Stomach (tissue), 19 donors: ENCODE measurements at places on chromosomes 6 and 20. TPM values are rescaled to one million over a fixed set of nuclear protein-coding genes. Genes with fewer than 3 reads are reported as not detected.
A peak's percentile ranks its signal among the peaks of the same experiment; 100 is the strongest.

DNA sequence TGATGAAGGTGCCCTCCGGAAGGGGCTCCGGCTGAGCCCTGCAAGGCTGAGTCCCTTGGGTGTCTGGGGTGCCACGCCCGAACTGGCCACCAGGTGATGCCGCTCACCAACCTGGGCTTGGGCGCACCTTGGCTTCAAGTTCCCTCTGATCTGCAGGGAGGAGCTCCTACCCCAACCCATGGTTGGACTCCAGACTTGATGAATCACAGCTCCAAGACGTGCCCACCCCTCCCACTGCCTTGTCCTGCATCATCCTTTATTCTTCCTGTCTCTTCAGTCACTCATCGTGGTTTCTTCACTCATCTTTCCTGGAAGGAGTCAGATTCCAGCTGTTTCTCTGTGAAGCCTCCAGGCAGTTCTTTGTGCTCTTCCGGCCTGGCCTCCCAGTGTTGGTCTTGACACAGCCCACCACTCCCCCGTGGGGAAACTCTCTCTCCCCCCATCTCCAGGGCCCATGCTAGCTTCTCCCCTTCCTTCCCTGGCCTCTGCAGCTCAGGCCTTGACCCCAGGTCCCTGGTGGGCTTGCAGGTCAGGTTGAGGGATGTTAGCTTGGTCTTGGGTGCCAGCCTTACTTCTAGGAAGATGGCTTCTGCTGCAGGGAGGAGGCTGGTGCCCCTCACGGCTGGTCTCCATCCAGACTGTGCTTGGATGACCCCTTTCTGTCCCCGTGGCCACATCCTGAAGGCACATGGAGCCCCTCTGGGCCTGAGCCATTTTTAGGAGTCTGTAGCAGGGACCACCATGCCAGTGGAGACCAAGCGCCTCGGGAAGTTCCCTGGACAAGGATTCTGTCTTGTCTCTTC, 2.6 kb upstream of the ZBP1 start:
- peak; percentile 74 for DNase-seq

GRCh38 chr20:57698116-57698866, 11.5 kb downstream of the PMEPA1 start:
- DNase-seq: no peak

FANCE gene
- total RNA-seq: 2.9 TPM

TRIM10 gene
- total RNA-seq: 0.58 TPM

CRISP3 gene
- total RNA-seq: not detected

DNA sequence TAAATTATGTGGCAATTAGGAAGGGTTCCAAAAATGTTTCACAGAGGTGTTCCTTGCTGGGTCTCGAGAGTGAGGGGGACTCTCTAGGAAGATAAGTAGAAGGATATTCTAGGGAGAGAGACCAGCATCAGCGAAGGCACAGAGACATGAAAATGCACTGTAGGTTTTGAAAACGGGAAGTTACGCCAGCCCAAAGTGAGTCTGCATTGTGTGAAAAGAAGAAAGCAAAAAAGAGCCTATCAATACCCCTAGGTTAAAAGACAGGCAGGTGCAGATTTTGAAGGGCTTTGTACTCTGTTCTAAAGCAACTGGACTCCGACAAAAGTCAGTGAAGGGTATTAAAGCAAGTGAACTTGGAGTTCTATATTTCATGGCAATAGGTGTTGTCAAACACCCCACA, 25.7 kb upstream of the MRAP2 start:
- DNase-seq: no peak

- no peak for DNase-seq
Observed at GRCh38 chr20:37777012-37777950, 83.5 kb downstream of the CTNNBL1 start.

GRCh38 chr6:3619201-3619600, 132.3 kb downstream of the PXDC1 start:
- DNase-seq: no peak

GRCh38 chr6:26202811-26203583, 115.8 kb downstream of the HFE start:
- no peak for DNase-seq

PRKN gene
- 8.1 TPM for total RNA-seq

SUMO4 gene
- total RNA-seq: not detected

- peak; percentile 77 for DNase-seq
Observed at GRCh38 chr20:37526238-37526838, 1.3 kb downstream of the BLCAP start.

- DNase-seq: no peak
Observed at GRCh38 chr20:40225596-40225995, 463.4 kb downstream of the MAFB start.

DNA sequence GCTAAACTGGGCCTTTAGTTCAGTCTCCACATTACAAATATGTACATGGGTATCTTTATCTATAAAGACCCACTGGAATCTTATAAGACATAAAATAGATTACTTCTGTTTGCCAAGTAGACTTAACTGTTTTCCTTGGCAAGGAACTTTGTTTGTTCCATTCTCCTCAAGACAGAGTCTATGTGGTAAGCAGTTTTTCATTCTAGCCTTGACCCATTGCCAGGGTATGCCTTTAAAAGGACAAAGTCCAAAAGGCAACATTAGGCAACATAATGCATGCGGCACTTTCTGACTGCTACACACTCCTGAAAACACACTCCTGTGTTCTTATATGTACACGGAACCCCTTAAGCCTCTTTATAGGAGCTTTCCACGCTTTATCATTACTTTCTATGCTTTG, 20.4 kb downstream of the VNN1 start:
- DNase-seq: no peak

- DNase-seq: no peak
Observed at GRCh38 chr20:46951840-46952497, 57.3 kb downstream of the EYA2 start.

SASH1 gene
- total RNA-seq: 19.4 TPM
